ENCODE measurements at places on chromosomes 12 and 14. TPM values are rescaled to one million over a fixed set of nuclear protein-coding genes. Genes with fewer than 3 reads are reported as not detected.

Gene PARPBP
- total RNA-seq, result 11.2 TPM

Gene PMCH
- total RNA-seq, result not detected

Gene THAP2
- 3.4 TPM for total RNA-seq

Gene TPPP2
- total RNA-seq, result not detected

Gene GLS2
- not detected for total RNA-seq

Gene MUCL1
- total RNA-seq, result not detected

Gene NKX2-1
- 0.48 TPM for total RNA-seq

Gene C14orf39
- total RNA-seq, result 0.78 TPM

Gene STAB2
- not detected for total RNA-seq

Gene SPIC
- total RNA-seq, result not detected

Gene INSM2
- not detected for total RNA-seq

Gene IRAK3
- total RNA-seq, result 20.9 TPM

Gene DNAH10
- 0.32 TPM for total RNA-seq

Gene KLHDC1
- total RNA-seq, result 2.2 TPM

Gene ACRBP
- 0.13 TPM for total RNA-seq

Gene WNT1
- total RNA-seq, result not detected

Gene C12orf56
- total RNA-seq, result 0.13 TPM

Gene OTOGL
- not detected for total RNA-seq

Gene SMIM41
- total RNA-seq, result 50.8 TPM

Gene LRR1
- 12.5 TPM for total RNA-seq

Gene SOAT2
- not detected for total RNA-seq

Gene APOF
- total RNA-seq, result not detected

Gene GALNT16
- 1.0 TPM for total RNA-seq

Gene TAS2R7
- not detected for total RNA-seq

Gene KHNYN
- 33.4 TPM for total RNA-seq

Gene MFAP5
- total RNA-seq, result 1.2 TPM

Gene KRT6C
- total RNA-seq, result not detected

All from epithelial cell of alveolus of lung (primary cell).